Thyroid gland (tissue), 4 donors: ENCODE measurements at places on chromosomes 1 and 21.

GRCh38 chr1:91073299-91073698 lies 51.5 kb upstream of the ZNF644 start:
- DNase-seq = no peak

DNA sequence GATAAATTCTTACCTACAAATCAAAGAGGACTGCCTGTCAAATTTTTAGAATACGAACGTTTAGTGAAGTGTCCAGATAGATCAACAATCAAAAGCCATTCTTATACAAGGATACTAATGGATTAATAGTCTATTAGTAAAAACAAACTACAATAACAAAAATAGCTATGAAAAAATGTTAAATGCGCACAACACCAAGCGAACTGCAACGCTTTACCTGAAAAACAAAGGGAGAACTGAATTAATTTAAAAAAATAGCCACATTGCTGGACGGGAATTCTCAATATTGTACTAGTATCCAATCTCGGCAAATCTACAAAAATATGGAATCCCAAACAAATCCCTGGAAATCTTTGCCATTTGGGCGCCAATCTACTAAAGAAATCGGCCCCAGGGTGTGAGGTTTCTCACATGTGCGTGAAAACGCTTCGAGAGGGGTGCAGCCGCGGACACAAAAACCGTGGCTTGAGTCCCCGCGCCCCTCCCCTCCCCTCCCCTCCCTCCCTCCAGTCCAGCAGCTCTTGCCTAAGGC lies 55.6 kb downstream of the TRAF5 start:
- DNase-seq = no peak

- peak; percentile 80 for DNase-seq
Observed at GRCh38 chr1:36323636-36324352, at the start of gene EVA1B. EVA1B (minus strand) TSS chr1:36323645; CDS start chr1:36323037, 608 bp downstream.

GRCh38 chr1:197674286-197674685 lies 101.0 kb downstream of the DENND1B start:
- DNase-seq = no peak

GRCh38 chr1:7003676-7004075 lies 218.4 kb downstream of the CAMTA1 start:
- DNase-seq = no peak

GRCh38 chr1:222138095-222138494 lies 396.2 kb upstream of the DUSP10 start:
- DNase-seq = no peak

DNA sequence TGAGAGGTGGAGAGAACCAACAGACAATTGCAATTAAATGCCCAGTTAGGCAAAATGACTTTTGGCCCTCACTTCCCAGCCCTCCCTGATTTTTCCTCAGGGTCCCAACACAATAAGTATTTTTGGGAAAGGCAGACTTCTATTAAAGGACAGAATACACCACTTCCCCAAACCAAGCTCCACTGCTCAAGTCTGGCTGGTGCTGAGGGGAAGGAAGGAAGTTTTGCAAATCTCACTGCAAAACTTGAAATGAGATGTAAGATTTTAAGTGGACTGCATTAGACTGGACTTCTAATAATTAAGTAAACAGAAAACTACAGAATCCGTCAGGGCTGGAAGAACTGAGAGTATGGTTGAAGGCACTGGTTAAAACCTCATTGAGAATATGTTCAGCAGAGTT lies 32.2 kb upstream of the CD1D start:
- no peak for DNase-seq

- no peak for DNase-seq
Observed at GRCh38 chr1:163771637-163772036, 449.9 kb downstream of the NUF2 start.

GRCh38 chr1:43547538-43548072 lies 16.9 kb downstream of the PTPRF start:
- no peak for DNase-seq

DNA sequence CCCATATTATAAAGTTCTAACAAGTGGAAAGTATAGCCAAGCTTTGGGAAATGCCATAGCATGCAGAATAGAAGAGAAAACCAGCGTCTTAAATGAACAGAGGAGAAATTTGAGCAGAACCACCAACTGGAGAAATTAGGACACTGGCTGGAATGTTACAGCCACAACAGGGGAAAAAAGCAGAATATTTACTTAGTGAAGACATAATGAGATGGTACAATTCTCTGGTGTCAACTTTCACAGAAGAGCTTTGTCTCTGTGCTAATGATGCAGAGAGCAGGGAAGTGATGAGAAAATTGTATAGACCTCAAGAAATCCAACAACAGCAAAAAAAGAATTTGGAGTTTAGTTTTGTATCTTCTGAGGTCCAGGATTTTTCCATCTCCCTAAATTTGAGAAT lies 249.7 kb downstream of the KIF26B start:
- DNase-seq = no peak

- DNase-seq = no peak
Observed at GRCh38 chr1:98921817-98922216, 82.8 kb downstream of the PLPPR5 start.

DNA sequence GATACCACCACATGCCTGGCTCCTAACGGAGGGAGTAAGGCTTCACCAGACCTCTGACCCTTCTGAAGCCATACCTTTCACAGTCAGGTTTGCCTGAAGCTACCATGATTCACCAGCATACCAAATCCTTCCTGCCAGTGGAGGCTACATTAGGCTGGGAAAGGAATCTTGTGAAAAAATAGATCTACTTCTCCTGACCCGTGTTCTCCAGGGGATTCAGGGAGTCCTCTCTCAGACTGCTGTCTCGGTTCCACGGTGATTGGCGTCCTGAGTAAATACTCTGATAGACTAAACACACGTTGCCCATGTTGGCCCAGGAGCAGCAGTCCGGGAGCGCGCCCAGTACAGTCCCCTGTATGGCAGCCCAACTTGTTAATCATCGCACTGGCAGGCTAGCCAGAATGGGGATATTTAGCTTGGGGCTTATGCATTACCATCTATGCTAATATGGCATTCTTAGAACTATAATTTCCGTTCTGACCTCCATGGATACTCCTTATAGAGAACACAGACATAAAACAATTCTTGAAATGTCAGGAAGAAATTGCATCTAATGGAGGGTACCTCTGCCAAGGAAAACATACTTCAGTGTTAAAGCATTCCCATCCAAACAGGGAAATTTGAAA lies 173.2 kb downstream of the ROR1 start:
- DNase-seq = no peak

- DNase-seq = peak; percentile 62
Observed at GRCh38 chr1:226063224-226063976, 884 bp downstream of the H3-3A start.

DNA sequence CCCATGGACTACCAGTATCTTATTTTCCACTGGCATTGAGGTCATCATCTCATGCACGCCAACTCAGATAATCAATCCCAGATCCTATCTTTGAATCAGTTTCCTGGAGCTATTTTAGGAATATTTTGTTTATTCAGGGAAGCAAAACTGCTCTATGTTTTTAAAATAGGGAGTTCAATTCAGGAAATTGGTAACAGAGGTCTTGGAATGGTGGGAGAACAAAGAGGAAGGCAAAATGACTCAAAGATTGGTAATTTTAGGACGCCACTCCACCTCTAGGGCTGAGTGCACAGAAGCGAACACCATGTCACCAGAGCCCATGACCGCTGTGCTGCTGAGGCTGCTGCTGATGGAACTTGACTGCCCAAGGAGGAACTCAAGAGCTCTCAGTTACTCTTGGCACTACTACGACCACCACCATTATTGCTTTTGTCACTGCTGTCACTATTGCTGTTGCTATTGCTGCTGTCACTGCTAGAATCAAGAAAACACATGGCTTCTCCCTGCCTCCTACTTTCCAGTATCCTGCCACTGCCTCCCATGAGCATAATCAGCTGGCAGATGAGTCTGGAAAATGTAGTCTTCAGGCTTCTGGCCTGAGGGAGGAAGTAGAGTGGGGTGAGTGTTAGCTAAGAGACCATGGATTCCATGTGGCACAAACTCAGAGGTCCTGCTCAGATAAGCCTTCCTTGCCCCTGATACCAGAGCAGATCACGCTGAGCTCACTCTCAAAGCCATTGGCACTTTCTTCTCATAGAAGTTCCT lies 71.6 kb upstream of the CNIH3 start:
- DNase-seq = no peak

- no peak for DNase-seq
Observed at GRCh38 chr1:30383221-30383711, 340.1 kb downstream of the MATN1 start.

GRCh38 chr1:150484431-150484830 lies 2.8 kb upstream of the TARS2 start:
- DNase-seq = no peak

GRCh38 chr1:27292106-27292505 lies 29.9 kb upstream of the TMEM222 start:
- no peak for DNase-seq
